Aorta (tissue), 5 donors: ENCODE measurements at places on chromosomes 5 and 9.

GRCh38 chr5:60830581-60831127 is 13.4 kb downstream of the ELOVL7 start:
- DNase-seq: no peak

GRCh38 chr9:135791431-135792267 is 89.7 kb downstream of the KCNT1 start:
- no peak for DNase-seq

DNA sequence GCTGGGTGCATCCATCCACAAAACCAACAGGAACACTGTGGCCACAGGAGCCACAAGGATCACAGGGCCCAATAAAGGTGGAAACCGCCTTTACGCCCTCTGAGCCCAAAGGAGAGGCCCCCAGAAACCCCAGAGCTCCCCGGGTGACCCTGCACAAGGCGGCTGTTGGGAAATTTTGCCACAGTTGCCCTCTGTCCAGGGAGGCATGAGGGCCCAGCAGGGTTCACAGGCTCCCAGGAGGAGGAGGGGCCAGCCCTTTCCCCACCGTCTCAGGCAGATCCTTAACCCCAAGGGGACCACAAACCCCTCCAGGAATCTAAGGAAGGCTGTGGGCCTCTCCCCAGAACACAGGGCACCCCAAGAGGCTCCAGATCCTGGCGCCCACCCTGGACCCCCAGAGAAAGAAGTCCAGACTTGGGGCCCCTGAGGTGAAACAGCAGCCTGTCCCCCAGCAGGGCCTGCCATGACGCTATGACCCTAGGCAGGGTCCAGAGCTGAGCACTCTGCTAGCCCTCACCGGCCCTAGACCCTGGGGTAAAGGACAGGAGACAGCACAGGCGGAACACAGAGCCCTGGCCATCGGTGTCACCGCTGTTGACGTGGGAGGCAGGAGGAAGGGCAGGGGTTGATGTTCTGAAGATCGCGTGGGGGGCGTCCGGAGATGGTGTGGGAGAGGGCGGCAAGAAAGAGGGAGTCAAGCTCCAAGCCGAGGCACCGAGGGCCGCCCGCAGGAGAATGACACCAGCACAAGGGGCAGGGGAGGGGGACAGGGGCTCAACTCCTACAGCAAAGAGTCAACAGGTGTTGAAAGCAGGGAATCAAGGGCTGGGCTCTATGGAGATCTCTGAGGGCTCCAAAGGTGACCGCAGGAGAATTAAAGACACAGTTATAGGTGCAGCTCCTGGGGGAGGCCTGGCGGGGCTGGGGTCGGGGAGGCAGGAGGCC is 97.5 kb downstream of the VAV2 start:
- no peak for DNase-seq

DNA sequence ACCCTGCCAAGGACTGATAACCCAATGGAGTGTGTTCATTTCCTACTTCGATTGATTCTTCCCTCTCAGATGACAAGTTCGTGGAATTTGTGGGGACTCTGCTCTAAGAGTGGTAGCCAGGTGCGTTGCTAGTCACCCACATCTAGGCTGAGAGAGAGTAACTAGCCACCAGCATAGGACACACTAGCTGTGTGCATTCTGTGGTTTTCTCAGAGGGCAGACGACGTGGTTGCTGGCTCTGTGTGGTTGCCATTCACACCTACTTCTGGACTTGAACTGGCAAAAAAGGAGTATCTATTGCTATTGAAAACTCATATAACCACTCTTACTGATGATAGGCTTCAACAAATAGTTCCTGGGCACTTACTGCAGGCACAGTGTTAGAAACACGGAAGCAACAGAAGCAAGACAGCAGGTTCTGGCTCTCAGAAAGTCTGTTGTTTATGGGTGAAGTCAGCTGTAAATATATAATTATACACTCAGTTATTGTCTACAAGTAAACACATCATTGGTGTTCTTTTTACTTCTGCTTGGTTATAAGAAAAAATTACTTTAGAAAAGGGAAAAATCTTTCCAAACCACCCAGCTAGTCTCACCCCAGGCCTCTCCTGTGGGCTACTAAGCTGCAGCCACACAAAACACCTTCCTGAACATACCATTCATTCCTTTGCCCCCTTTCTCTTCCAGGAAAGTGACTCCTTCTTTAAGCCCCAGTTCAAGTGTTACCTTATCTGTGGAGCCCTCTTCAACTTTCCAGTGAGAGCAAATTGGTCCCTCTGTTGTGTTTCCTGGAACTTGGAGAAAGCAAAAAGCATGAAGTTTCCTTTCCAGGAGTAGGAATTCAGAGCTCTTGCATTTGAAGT is 151.1 kb upstream of the HAPLN1 start:
- DNase-seq: no peak

DNA sequence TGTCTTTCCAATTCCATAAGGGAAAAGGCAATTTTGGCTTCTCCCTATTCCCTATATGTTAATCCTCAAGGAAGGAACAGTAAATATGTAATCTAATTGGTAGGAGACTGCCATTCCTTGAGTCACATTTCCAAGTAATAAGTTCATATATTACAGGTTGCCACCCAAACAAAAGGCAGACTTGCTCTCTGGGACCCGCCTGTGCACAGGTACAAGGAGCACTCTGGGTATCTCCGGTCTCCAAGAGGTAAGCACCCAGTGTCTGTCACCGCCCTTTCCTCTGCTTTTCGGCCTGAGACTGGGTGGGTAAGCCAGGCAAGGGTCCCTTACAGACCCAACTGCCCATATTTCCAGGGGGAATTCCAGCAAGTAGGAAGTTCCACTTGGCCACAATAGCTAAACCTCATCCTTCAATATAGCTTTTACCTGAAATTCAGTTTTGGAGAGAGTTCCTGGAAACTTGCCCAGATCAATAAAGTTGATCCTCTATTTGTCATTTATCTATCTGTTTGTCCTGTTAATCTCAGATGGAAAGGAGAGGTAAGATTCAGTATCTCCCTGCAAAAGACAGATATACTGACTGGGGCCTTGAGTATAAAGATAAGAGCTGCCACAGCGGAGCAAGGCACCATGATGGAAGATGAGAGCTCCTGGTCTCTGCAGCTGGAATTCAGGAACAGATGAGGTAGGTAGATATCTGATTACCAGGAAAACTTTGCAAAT is 81.8 kb downstream of the SUSD1 start:
- DNase-seq: no peak

GRCh38 chr9:75812141-75812540 is 78.3 kb upstream of the PCSK5 start:
- no peak for DNase-seq

DNA sequence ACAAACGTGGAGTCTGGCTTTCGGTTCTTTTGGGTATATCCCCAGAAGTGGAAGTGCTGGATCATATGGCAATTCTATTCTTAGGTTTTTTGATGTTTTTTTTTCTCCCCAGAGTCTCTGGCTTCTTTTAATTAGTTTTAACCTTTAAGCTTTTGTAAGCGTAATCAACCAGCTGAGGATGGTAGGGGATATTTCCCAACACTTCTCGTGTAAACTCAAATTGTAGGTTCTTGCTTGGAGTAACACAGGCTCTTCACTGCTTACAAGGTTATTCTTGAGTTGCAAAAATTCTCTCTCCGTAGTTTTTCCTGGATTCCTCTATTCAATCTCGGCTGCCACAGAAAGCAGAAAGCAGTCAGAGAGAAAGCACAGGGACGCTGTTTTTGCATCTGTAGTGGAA is 11.9 kb downstream of the LAMC3 start:
- no peak for DNase-seq

GRCh38 chr9:94664801-94665200 is 25.5 kb upstream of the FBP1 start:
- DNase-seq: no peak

GRCh38 chr5:6759401-6759800 is 46.2 kb downstream of the TENT4A start:
- no peak for DNase-seq

DNA sequence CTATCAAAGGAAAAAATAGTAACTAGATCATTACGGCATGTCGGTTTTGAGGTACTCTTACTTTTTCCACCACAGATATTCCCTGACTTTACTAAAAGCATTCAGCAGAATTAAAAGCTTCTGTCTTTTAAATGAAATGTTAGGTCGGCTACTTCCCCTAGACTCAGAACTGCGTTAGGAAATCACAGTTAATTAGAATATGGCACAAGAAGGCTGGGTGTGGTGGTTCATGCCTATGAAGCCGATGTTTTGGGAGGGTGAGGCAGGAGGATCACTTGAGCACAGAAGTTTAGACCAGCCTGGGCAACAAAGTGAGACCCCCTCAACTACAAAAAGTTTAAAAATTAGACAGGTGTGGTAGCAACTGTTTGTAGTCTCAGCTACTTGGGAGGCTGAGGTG is 24.4 kb downstream of the CEMIP2 start:
- DNase-seq: no peak

GRCh38 chr9:7879551-7880245 is 80.1 kb upstream of the DMAC1 start:
- no peak for DNase-seq

DNA sequence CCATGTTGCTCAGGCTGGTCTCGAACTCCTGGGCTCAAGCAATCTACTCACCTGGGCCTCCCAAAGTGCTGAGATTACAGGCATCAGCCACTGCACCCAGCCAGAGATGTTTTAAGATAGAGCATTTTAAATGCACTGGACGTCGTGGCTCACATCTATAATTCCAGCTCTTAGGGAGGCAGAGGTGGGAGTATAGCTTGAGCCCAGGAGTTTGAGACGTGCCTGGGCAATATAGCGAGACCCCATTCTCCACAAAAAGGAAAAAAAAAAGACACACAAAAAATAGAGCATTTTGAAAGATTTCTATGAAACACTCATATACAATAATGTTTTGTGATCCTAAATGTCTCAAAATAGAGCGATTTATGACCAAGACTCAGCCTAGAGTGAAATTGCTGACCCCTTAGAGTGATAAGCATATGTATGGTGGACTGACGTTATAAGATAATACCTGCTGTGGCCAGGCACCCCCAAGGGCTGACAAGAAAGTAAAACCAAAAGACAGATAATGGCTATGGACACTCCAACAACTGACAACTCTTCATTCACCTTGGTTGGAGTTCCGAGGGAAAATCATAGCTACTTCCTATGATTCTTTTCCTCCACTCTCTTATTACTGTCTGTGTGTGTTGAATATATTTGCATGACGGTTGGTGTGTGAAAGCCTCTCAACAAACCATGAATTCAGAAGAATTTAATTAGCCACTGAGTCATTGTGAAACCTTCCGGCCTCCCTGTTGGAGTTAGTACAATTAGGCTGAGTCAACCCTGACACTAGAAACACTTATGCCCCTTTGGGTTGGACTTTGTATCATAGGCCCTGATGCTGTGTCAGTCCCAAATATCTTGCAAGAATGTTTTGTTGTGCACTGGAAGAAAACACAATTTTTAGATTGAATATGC is 526.5 kb upstream of the NUDT12 start:
- DNase-seq: no peak

DNA sequence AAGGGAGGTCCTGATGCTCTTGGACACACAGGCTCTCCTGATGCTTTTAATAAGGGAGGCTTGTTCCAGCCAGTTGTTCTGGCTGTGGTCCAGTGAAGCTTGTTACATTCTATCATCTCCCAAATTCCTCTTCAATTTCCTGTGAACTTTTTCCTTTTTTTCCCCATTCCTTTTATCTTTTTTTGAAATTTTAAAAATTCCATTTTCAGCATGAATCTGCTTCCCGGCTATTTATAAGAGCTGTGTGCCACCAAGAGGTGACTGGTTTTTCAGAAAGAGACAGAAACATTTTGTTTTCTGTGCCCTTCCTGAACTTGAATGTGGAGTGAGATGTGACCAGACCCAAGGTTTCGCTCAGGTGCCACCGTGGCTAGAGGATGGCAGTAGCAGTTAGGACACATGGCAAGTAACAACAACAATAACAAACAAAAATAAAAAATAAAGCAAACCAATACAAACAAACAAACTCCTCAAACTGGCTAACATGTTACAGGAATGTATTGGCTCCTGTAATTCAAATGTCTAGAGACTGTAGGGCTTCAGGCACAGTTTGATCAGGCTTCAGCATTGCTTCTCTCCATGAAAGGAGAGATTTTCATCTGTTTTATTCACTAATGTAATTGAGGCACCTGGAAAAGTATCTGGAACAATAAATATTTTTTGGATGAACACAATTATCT is 121.1 kb downstream of the BOD1 start:
- DNase-seq: no peak

DNA sequence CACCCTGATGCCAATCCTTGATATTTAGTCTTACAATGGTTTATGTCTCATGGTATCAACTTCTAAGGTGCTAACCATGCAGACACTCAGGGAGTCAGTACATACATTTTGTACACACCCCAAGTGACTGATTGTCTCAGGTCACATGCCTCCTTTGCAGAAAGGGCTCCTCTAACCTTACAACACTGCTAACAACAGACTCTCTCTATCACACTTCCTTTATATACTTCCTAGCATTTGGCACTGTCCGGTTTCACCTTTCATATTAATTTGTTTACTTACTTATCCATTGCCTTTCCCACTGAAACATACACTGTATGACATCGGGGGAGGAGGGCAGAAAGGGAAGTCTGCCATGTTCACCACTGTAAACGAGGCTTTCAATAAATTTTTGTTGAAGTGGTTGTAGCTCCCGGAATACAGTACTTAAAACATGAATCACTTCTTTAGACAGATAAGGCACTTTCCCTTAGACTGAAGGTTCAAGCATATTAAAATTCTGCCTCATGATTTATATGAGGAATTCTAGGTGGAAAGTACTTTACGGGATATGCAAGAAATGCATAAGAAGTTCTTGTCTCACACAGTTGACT is 20.6 kb downstream of the EMB start:
- DNase-seq: no peak

GRCh38 chr9:116198344-116198743 is 44.8 kb downstream of the PAPPA start:
- DNase-seq: no peak

- DNase-seq: no peak
These were observed 261.8 kb downstream of the EBF1 start for GRCh38 chr5:158837908-158838307.

DNA sequence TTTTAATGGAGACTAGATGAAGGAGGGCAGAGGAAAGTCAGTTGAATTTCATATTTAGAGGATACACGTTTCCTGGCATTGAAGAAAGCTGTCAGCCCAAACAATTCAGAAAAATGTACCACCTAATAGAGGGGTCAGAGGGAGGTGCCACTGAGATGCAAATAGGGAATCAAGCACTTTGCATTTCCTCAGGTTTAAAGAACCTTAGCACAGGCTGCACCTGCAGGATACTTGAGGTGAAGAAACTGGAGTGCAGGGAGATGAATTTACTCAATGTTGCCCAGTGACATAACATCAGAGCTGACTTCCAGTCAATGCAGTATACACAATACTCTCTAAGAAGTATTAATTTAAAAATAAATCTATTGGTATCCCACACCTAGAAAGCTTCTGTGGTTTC is 67.0 kb upstream of the MAST4 start:
- no peak for DNase-seq

- no peak for DNase-seq
These were observed 172.2 kb downstream of the ZSWIM6 start for GRCh38 chr5:61504143-61504770.
